ENCODE measurements at places on chromosomes 4 and X.
A peak's percentile ranks its signal among the peaks of the same experiment; 100 is the strongest.

- DNase-seq, result no peak
Observed at GRCh38 chrX:78754917-78755316, 7.4 kb downstream of the LPAR4 start.

DNA sequence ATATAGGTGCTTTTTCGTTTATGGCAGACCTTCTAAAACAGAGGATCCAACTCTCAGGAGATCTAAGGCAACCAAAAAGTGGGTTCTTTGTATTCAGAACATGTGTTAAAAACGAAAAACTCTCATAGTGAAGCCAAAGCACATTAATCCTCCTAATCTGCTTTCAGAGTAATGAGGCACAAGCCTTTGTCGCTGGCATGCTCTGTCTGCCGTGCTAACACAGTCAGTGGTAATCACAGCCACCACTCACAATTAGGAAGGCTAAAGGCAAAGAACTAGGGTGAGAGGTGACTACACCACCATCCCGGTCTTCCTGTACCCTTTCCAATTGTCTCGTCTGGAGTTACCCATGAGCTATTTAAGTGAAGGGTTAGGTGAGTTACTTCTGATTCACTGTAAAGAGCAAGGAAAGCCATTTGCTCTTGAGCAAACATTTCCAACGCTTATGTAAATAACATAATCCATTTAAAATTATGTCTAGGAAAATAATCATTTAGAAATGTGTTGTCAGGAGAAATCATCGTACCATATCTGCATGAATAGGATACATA is 40.7 kb downstream of the NPY2R start:
- DNase-seq, result no peak

GRCh38 chr4:7389101-7389701 is 45.5 kb downstream of the PSAPL1 start:
- no peak for DNase-seq

GRCh38 chr4:112513971-112514646 is 1.9 kb downstream of the NEUROG2 start:
- DNase-seq, result no peak

DNA sequence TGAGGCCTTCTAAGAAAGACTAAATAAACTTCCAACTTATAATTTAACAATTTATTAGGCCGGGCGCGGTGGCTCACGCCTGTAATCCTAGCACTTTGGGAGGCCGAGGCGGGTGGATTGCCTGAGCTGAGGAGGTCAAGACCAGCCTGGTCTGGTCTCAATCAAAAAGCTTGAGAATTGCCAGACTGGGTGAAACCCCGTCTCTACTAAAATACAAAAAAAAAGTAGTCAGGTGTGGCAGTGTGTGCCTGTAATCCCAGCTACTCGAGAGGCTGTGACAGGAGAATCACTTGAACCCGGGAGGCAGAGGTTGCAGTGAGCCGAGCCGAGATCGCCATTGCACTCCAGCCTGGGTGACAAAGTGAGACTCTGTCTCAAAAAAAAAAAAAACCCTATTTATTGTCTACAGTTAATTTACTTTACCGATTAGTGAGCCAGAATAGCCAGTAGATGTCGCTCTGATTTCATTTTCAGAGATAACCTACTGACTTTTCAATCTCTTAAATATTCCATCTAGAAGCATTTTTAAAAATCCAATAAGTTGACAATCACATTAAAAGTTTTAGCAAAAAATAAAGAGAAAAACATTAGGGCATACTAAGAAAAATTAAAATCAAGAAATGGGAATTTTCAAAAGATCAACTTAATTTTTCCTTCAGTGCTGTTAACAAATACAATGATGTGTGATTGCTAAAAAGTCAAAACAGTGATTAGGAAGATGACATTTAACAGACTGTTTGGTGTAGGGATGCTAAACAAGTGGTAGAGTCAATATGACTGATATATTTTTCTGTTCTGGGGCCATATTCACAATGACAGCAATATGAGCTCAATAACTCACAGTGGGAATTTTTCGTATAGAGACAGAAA is 4.3 kb upstream of the SHROOM3 start:
- peak; percentile 41 for DNase-seq

DNA sequence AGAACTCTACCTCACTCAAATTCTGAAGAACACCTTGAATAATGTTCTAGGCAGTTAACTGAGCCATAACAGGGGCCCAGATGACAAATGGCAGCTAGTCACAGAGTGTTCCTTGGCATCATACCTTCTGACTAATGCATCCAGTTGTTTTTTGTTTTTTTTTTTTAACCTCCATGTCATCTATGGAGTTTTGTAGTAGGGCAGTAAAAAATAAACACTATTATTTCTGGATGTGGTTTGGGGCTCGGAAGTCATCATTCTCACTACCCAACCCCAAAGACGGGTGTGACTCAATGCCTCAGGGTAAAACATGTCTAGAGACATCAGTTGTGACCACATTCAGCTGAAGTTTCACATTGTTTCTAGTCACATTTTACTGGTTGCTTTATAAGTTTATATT is 31.2 kb upstream of the MCF2 start:
- peak; percentile 72 for DNase-seq

GRCh38 chr4:953574-953915 is 19.8 kb downstream of the DGKQ start:
- no peak for DNase-seq

DNA sequence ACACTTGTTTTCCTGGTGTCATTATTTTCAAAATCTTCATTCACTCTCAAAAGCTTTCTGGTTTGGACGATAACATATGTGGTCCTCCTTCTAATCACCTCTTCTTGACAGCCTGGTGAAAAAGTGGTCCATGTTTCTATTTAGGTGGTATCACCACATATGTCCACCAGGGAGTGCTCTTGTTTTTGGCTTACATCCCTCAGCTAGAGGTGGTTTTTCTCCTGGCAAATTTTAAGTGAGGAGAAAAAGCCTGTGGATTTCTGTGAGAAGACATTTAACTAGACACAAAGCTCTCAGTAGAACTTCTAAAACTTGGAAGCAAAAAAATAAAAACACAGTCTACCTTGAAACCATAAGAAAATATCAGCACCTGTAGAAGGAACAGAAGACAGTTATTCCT is 58.0 kb upstream of the FRMPD4 start:
- DNase-seq, result peak; percentile 25

- no peak for DNase-seq
Observed at GRCh38 chr4:15294202-15294601, 133.6 kb upstream of the C1QTNF7 start.

DNA sequence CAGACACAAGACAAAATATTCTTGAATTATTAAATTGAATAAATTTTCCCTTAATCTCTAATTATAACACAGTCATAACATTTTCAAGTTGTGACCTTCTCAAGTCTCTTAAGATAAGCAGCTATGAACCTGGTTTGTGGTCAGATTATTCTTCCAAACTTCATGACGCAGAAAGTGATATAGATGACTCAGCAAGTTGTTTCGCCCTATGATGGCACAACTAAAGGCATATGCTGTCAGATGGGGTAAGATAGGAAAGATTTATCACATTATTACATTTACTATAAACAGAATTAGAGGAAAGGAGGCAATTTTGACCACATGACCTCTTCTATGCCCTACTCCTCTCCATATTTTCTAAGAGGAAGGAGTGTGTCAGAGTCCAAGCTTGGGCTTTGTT is 4.6 kb upstream of the DCAF12L2 start:
- peak; percentile 17 for DNase-seq

- no peak for DNase-seq
Observed at GRCh38 chrX:132532097-132532496, 43.3 kb upstream of the MBNL3 start.

DNA sequence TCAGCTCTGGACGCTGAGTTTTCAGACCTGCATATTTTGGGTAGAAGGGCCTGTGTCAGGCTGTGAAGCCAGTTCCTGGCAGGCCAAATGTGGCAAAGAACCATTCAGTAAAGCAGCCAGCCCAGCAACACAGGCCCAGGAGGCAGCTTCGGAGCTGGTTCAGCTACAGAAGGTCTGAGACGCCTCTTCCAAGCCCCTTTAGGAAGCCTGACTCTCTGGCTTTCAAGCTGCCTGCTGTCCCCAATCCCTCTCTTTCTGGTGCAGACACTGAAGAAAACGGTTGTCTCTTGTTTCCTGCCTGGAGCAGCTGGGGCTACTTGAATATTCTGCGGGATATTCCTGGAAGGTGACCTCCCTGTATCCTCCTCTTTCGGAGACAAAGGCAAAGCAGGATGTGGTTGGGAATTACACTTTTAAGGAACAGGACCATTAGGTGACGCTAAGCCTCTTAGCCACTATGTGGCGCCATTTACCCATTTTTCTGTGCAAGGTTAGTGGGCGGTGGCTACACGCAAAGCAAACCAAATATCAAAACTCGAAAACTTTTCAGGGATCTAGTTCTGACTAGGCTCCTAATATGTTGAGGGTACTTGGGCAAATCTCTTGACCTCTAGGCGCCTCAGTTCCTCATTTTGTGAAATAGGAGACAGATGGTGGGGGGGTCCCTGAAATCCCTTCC is 47.2 kb upstream of the LAS1L start:
- DNase-seq, result peak; percentile 79

- no peak for DNase-seq
Observed at GRCh38 chrX:45472968-45473367, 272.3 kb upstream of the DIPK2B start.

DNA sequence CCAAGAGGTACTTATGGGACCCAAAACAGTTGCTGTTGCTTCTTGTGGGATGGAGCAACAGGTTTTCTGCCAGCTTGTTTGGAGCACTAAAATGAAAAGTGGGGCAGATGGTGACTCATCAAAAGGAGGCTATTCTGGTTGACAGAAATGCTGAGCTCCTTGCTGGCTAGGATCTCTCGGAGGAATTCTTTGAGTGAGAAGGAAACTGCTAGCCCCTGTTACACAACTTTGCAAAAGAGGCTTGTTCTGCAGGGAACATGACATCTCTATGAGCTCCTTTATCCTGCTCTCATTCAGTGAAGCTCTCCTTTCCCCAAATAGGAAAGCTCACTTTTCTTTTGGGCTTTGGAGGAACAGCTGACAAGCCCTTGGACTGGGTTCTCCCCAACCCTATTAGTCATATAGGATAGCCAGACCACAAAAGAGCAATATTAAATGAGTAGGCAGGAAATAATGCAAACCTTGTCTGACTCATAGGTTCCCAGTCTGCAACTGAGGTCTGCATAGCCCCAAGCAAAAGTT is 108.3 kb downstream of the CDS1 start:
- peak; percentile 79 for DNase-seq

GRCh38 chrX:31139961-31140360 is 68.1 kb upstream of the FTHL17 start:
- DNase-seq, result no peak

GRCh38 chr4:122152711-122153226 is 638 bp downstream of the BLTP1 start:
- peak; percentile 6 for DNase-seq

- no peak for DNase-seq
Observed at GRCh38 chr4:41327770-41328169, 71.0 kb downstream of the UCHL1 start.

- no peak for DNase-seq
Observed at GRCh38 chr4:102627831-102628523, 126.8 kb downstream of the NFKB1 start.

DNA sequence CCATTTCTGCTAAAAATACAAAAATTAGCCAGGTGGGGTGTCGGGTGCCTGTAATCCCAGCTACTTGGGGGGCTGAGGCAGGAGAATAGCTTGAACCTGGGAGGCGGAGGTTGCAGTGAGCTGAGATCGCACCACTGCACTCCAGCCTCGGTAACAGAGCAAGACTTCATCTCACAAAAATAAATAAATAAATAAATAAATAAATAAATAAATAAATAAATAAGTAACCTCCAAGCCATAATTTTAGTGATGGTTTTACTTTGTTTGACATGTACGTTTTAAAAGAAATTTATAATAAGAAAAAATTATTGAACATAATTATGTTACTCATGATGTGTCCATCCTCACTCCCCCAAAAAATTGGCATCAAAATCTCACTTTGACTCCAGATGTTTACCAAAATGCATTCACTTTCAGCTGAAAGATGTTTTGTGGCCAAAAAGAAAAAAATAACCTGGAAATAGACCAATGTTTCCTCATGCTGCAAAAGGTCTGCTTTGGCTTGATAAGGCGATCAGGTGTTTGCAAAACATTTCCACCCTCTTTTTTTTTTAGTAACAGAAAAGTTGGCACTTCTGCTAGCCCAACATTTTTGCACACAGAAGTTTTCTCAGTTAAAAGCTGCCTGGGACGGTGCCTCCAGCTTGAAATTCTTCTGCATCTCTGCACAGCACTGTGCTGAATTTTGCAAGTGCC is 42.2 kb upstream of the DHRSX start:
- no peak for DNase-seq

GRCh38 chr4:111475001-111475400 is 670.3 kb upstream of the FAM241A start:
- no peak for DNase-seq

GRCh38 chrX:39519566-39520301 is 578.0 kb downstream of the BCOR start:
- no peak for DNase-seq

- DNase-seq, result no peak
Observed at GRCh38 chrX:45667666-45668065, 467.0 kb upstream of the DIPK2B start.

GRCh38 chr4:25958110-25958509 is 44.1 kb downstream of the SMIM20 start:
- no peak for DNase-seq

- DNase-seq, result no peak
Observed at GRCh38 chr4:145773581-145774234, 93.8 kb downstream of the C4orf51 start.

DNA sequence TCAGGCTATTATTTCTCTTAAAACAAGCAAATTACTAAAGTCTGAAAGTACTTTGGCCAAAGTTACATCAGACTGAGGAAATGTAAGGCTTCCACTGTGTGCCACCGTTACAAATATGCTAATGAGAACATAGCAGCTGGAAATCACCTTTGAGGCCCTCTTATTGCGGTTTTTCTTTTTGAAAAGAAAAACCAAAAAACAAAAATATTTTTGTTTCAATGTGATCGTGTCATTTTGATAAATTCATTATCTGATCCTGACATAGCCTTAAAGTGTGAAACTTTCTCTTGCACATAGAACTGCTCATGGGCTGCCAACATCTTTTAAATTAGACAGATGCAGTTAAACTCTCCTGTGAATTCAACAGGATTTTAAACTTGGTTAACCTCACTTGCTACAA is 2.8 kb upstream of the TIFA start:
- no peak for DNase-seq
